ENCODE measurements at places on chromosomes 12 and 14.

GRCh38 chr12:60644076-60644475, 1048.2 kb downstream of the SLC16A7 start:
- no peak for DNase-seq

DNA sequence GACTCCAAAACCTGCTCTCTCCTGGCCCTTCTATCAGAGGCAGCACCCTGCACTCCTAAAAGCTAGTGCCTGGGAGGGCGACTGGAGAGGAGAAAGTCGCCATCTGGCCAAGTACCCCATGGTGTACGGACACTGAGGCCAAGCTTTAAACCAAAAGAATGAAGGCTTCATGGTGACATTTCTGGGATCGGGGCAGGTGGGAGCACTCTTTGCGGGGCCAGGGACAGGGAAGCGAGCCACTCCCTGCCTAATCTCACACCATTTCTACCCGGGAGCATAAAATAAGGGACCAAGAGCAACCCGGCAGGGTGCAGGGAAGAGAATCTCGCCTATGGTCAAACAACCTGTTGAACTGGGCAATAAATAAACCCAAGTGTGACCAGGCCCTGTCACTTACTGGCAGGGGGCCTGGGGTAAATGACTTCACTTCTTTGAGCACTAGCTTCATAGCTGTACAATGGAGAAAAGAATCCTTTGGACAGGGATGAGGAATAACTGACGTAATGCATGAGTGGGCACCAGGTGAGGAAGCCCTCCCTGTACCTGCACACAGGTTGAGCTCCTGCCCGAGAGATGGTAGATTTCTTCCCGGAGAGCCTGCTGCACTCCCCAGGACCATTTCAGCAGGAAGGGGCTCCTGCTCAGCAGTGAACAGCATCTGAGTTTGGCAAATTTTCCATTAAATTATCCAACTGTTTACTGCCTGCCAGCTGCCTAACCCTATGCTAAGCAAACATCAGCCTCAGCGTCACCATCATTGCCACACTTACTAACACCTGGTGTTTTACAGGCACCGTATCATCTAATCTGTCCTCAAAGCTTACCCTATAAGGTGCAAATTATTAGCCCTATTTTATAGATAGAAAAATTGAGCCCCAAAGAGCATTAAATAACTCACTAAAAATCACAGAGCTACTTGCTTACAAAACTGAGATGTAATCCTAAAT, 2.0 kb downstream of the SERPINA1 start:
- no peak for DNase-seq

- no peak for DNase-seq
These were observed 216.2 kb downstream of the PELI2 start for GRCh38 chr14:56334458-56334857.

DNA sequence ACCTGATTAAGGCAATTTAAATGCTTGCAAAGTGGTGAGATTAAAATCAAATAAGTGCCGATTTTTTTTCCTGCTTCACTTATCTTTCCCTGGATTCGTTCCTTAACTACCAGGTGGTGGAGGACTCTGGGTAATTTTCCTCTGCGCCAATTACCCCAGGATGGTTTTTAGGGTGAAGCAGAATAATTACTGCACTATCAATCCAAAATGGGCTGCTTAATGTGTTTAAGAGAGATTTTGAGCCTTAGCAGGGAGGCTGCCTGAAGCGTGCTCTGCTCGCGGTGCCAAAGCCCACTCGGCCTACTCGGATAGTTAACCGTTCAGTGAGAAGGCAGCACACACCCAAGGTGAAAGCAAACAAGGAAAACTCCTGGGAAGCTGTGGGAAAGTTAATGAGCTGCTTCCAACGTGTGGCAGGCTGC, 274.9 kb upstream of the LMO3 start:
- no peak for DNase-seq

DNA sequence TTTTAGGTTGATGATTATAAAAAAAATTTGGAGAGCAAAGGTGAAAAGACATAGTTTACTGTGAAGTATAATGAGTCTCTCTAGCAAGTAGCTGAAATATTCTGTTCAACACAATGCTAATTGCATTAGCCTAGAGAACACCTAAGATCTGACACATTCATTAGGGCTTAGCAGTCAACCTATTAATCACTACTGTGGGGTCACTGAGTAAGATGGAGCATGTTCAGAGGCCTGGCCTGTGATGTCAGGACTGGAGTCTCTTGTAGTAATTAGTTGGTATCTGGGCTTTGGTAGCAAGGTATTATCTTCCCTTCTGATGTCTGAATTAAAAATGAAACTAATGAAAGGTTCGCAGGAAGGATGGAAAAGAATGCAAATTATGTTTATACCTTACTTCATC, 112.7 kb downstream of the SLC16A7 start:
- no peak for DNase-seq

DNA sequence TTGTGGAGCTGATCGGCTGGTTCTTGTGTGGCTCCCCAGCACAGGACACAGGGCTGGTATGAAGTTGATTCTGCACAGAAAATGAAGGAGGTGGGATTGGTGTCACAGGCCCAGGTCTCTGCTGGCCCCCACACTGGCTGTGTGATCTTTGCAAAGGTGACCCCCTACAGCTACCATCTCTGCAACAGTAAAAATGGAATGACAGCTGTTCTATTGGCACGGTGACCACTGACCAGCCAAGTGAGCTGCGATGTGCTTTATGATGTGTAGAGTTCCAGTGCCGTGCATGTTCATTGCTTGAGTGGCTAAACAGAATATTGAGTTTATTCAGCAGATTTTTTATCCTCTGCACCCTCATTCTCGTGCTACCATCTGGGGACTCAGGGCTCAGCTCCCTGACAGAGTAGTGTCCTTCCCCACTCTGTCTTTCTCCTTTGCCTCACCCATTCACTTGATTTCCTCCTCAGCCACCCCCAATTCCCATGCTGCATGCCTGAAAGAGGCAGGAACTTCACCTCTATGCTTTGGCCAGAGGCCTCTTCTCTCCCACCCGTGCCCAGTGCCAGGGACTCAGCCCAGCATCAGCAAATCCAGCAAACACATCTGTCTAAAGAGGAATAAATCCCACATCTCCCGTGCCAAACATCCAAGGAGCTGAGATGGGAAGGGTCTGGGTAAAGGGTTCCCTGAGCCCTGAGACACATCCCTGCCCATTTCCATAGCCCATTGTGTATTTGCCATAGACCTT, 21.2 kb downstream of the C14orf132 start:
- peak; percentile 69 for DNase-seq

DNA sequence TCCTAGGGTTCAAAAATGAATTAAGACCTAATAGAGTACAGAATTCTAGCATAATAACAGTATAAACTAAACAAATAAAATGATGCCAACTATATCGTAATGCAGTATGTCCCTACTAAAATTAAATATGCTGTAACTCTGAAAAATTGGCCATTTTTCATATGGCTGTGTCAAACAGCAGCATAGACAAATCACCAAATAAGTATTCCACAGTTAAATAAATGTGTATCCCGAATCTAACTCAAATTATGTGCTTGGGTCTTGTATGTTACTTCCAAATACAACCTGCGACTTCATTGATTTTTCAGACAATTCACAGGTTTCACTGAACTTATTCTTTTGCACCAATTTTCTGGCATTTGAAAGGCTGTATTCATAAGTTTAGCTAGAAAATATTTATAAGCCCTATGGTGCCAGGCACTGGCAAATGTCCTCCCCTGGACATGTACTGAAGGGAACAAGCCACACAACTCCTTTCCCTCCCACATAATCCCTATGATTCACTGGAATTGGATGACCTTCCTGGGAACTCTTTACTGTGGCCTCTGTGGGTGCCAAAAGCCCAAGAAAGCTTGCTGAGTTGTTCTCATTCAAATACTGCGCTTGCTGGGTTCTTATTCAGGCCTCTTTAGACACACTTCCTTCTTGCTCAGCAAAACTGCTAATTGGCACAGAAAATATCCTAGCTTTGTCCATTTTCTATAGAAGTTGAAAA, 108.8 kb downstream of the KITLG start:
- DNase-seq, result no peak

DNA sequence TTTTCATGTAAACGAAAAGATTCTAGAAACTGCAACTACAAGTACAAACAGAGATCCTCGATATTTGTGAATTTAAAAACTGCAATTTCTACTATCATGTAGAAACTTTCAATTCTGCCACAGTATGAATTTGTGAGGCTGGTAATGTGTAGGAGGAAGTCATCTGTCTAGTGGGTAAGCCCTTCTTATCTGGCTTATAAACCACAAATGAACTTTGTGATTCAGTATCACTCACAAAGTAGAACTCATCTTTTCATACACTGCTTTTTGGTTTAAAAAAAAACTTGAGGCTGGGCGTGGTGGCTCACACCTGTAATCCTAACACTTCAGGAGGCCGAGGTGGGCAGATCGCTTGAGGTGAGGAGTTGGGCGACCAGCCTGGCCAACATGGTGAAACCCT, 20.7 kb downstream of the GTF2A1 start:
- no peak for DNase-seq

DNA sequence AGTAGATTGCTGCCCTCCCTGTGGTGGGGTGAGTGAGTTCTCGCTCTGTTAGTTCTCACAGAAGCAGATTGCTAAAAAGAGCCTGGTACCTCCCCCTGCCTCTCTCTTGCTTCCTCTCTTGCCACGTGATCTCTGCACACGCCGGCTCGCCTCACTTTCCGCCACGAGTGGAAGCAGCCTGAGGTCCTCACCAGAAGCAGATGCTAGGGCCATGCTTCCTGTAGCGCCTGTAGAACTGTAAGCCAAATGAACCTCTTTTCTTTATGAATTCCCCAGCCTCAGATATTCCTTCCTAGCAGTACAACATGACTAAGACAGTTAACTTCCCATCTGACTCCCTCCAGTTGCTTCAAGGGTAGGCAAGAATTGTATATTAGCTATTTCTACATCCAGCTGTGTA, 76.2 kb downstream of the ETV6 start:
- no peak for DNase-seq
